PC-9 (cell line): ENCODE measurements at places on chromosomes 12 and 14. TPM values are rescaled to one million over a fixed set of nuclear protein-coding genes. Genes with fewer than 3 reads are reported as not detected.
A peak's percentile ranks its signal among the peaks of the same experiment; 100 is the strongest.

- no peak overlapping the region for H3K27ac ChIP-seq
- no peak for DNase-seq
- peaks cover 20% of the 10 kb centered on the region for H3K4me1 ChIP-seq
These were observed 58.1 kb downstream of the DAAM1 start for GRCh38 chr14:59246566-59246965.

DNA sequence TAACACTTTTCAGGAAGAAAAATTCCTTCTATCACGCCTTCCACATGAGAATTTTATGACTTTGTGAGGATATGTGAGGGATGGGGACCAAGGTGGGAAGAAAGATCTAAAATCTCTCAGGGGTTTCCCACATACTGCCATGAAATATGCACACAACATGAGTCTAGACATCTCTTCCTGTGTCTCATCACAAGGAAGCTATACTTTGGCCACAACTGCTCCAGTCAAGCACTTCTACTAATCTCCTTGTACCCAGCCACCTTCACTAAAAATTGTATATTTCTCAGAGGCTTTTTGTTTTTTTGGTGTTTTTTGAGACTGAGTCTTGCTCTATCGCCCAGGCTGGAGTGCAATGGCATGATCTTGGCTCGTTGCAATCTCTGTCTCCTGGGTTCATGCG, 3.2 kb downstream of the OSBPL8 start:
- H3K36me3 ChIP-seq = no peaks in the 10 kb centered on the region
- DNase-seq = no peak
- no peaks in the 10 kb centered on the region for H3K27me3 ChIP-seq
- no peak overlapping the region for H3K4me3 ChIP-seq
- no peak overlapping the region for H3K27ac ChIP-seq
- H3K4me1 ChIP-seq = peaks cover 10% of the 10 kb centered on the region; the same call in 1 of the 2 replicates

- no peak overlapping the region for H3K27ac ChIP-seq
These were observed 3.2 kb downstream of the TCL1B start for GRCh38 chr14:95689441-95689840.

DNA sequence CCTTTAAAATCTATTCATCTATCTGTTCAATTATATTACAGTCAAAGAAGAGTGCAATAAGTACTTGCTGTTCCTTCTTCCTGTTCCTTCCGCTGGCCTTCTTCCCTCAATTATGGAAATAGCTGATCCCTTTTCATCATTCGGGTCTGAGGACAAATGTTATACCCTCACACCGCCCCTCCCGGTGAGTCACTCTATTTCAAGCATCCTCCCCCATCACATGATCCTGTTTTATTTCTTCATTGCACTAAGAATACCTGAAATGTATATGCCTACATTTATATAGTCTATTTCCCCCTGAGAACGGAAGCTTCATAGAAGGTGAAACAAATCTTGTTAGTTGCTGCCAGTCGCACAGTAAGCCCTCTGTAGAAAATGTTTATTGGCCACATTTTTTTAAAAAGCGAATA, 2.5 kb downstream of the SLC38A1 start:
- H3K27me3 ChIP-seq = no peaks in the 10 kb centered on the region
- peaks cover 43% of the 10 kb centered on the region; the same call in 1 of the 2 replicates for H3K36me3 ChIP-seq
- H3K4me3 ChIP-seq = peak overlapping the region; percentile 89
- H3K27ac ChIP-seq = peak overlapping the region; percentile 98
- peak; percentile 80 for DNase-seq
- H3K4me1 ChIP-seq = peaks cover 58% of the 10 kb centered on the region

DNA sequence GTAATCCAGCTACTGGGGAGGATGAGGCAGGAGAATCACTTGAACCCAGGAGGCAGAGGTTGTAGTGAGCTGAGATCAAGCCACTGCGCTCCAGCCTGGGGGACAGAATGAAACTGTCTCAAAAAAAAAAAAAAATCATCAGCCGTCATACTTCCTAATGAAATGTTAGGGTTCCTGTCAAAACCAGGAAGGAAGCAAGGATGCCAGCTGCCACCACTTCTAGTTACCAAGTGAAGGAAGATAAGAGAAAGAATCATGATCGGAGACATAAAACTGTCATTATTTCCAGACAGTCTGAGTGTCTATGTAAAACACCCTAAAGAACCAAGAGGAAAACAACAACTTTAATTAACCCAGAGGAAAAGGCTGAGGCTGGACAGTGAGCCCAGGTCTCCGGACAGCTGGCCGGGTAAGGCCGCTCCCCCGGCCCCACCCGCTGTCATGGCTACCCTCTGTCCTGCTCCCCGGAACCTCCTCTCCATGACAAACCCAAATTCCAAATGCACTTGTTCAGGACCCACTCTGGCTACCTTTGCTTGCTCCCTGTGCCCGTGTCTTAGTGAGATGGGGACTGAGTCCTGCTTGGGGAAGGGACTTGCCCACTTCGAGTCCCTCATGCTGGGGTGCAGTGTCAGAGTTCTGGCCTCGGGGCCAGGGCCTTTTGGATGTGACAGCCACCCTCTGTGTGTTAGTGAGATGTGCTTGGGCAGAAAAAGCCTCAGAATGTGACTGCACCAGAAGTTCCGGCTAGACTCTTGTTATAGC, 29.0 kb downstream of the SLC6A12 start:
- no peak for DNase-seq
- H3K27ac ChIP-seq = no peak overlapping the region
- H3K4me3 ChIP-seq = no peak overlapping the region
- H3K4me1 ChIP-seq = peaks cover 12% of the 10 kb centered on the region

DNA sequence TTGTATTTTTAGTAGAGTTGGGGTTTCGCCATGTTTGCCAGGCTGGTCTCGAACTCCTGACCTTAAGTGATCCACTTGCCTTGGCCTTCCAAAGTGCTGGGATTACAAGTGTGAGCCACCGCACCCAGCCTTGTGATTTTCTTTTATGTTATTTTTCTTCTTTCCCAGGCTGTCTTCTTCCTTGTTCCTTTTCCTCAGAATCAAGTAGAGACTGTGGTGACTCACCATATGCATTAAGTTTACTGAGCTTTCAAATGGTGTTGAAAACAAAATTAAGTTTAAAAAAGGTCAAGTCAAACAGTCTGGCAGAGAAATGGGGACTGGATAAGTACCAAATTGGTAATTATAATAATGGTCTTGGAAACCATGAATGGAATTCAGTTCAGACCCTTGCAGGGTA, 5.7 kb downstream of the ARPC3 start:
- no peak for DNase-seq
- peaks cover 37% of the 10 kb centered on the region for H3K36me3 ChIP-seq
- H3K4me1 ChIP-seq = 0 out of 2 replicates have a peak, but pooled peaks cover 4% of the 10 kb centered on the region
- no peak overlapping the region for H3K27ac ChIP-seq

DNA sequence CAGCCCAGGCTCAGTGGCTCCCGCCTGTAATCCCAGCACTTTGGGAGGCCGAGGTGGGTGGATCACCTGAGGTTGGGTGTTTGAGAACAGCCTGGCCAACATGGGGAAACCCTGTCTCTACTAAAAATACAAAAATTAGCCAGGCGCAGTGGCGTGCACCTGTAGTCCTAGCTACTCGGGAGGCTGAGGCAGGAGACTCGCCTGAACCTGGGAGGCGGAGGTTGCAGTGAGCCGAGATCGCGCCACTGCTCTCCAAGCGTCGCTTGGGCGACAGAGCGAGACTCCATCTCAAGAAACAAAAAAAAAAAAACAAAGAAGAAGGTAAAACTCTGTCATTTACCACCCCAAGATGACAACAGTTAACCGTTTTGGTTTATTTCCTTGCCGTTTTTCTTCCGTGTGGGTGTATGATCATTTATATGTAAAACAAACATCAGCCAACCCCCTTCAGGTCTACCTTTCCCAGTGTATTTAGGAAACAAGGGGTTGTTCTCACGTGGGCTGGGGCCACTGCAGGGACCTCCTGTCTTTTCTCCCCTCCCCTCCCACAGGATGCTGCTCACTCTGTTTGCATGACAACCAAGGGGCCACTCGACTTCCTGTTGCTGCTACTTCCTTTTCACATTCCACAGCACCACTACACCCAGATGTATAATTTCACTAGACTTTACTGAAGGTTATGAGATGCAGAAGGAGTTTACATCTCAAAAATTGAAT, 13.6 kb downstream of the TTC9 start:
- H3K36me3 ChIP-seq = no peaks in the 10 kb centered on the region
- no peak for DNase-seq
- no peak overlapping the region for H3K4me3 ChIP-seq
- H3K4me1 ChIP-seq = no peaks in the 10 kb centered on the region
- no peaks in the 10 kb centered on the region for H3K27me3 ChIP-seq

DNA sequence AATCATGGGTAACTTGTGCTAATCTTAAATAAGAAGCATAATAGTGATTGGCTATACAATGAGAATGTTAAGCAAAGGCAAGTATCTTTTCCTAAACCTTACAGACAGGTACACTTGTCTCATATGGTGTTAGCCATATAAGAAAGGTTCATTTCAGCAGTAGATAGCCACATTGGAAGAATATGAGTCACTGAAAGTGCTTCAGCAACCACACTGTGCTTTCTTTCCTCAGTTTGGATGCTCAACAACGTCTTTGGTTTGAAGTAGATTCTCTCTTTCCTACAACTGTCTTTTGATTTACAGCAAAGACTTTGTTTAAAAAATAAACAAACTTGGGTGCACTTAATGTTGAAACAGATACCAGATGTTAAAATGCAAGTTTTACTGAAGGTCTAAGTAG, 8.9 kb downstream of the DDHD1 start:
- H3K27ac ChIP-seq = no peak overlapping the region
- no peaks in the 10 kb centered on the region for H3K4me1 ChIP-seq
- no peaks in the 10 kb centered on the region for H3K36me3 ChIP-seq
- H3K27me3 ChIP-seq = no peaks in the 10 kb centered on the region

- H3K27me3 ChIP-seq = no peaks in the 10 kb centered on the region
- H3K36me3 ChIP-seq = no peaks in the 10 kb centered on the region
- no peak overlapping the region for H3K27ac ChIP-seq
- no peak overlapping the region for H3K4me3 ChIP-seq
- DNase-seq = no peak
These were observed 33.7 kb upstream of the TTC7B start for GRCh38 chr14:90849787-90850444.

DNA sequence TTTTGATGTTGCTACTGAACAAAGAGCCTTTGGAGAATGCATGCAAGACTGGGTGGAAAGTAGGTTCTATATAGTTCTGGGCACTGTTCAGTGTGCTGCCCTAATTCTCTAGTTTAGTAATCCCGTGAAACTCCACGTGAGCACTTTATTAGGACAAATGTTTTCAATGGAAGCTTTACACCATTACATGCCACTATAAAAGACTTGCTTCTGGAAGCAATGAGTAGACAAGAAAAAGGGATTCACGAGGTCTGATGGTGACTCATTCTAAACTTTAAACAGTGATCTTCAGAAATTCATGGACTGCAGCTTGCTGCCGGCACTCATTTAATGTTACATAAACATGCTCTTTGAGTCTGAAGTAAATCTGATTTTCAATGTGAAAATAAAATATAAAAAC, 22.3 kb downstream of the ATG14 start:
- H3K4me1 ChIP-seq = 0 out of 2 replicates have a peak, but pooled peaks cover 6% of the 10 kb centered on the region
- H3K27me3 ChIP-seq = no peaks in the 10 kb centered on the region
- H3K27ac ChIP-seq = no peak overlapping the region
- no peak overlapping the region for H3K4me3 ChIP-seq

DNA sequence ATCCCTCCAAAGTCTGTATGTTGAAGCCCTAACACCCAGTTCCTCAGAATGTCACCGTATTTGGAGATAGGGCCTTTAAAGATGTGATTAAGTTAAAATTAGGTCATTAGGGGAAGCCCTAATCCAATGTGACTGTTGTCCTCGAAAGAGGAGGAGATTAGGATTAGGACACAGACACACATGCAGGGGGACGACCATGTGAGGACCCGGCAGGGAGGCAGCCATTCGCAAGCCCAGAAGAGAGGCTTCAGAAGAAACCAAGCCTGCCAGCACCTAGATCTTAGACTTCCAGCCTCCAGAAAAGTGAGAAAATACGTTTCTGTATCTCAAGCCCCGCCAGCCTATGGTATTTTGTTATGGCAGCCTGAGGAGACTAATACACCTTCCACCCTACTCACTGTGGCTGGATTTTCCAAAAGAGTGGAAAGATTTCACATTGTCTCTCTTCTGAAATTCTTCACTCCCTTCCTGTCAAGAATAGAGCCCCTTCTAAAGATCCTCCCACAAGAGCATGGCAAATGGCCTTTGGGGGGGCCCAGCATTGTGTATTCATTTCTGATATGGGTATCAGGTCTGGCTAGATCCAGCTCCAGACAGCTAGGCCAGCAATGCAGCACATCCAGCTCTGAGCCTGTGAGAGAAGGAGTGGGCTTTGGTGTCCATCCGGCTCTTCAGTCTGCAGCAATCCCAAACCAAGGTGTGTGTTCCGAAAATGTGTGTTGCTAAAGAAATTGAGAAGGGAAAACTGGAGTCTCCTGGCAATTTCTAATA, 15.4 kb upstream of the UBC start:
- H3K27ac ChIP-seq = peak overlapping the region; percentile 98
- DNase-seq = no peak
- no peaks in the 10 kb centered on the region for H3K36me3 ChIP-seq
- peaks cover 16% of the 10 kb centered on the region for H3K4me1 ChIP-seq

DNA sequence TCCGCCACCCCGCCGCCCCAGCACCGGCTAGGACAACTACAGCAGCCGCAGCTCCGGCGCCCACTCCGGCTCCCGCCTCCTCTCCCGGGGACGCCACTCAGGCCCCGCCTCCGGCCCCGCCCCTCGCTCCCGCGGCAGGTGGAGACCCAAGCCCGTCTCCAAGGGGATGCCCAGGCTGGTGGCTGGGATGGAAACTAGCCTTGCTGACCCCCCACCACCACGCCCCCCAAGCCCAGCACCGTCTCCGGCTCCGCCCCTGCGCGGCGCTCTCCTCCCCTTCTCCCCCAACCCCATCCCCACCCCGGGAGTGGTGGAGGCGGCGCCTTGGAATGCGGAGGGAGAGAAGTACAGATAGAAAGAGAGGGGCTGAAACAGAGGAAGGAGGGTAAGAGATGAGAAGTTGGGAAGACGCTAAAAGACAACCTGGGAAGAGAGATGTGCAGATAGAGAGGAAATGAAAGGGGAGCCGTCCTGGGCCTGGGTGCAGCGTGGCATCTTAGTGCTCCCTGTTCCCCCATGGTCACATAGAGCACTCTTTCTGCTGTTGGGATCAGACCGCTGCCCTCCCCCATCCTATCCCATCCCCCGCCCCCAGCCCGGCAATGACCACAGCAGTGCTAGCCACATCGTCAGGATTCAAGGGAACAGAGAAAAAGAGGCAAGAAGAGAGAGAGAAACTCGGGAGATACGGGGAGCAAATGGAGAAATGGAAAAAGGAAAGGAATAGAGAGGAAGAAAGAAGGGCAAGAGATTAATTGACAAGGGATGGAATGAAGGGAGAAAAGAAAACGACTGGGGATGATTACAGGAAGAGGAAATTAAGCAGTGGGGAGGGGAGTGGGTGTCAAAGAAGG, at the start of gene ITGA7:
TSS of gene ITGA7 (minus strand) at position 64 of the 854 bp plus-strand sequence. CDS start 222 bp downstream, outside the sequence.
- no peak within 1 kb of the TSS for H3K27ac ChIP-seq
- H3K4me3 ChIP-seq = peak within 1 kb of the TSS; percentile 18; the same call in 1 of the 2 replicates
- no peaks in the 10 kb centered on the region for H3K36me3 ChIP-seq
- peak; percentile 40 for DNase-seq
- no peaks in the 10 kb centered on the region for H3K4me1 ChIP-seq
- peaks cover 81% of the 10 kb centered on the region for H3K27me3 ChIP-seq

- no peak for DNase-seq
- H3K4me3 ChIP-seq = no peak overlapping the region
- H3K4me1 ChIP-seq = no peaks in the 10 kb centered on the region
- H3K27ac ChIP-seq = no peak overlapping the region
- peaks cover 35% of the 10 kb centered on the region for H3K27me3 ChIP-seq
- no peaks in the 10 kb centered on the region for H3K36me3 ChIP-seq
These were observed 35.4 kb downstream of the MEG3 start for GRCh38 chr14:100861188-100861936.

GRCh38 chr14:95834496-95834895, 42.1 kb upstream of the TUNAR start:
- H3K27me3 ChIP-seq = no peaks in the 10 kb centered on the region
- H3K27ac ChIP-seq = no peak overlapping the region
- H3K4me1 ChIP-seq = no peaks in the 10 kb centered on the region
- no peaks in the 10 kb centered on the region for H3K36me3 ChIP-seq

The KRR1 gene
- 41.6 and 45.9 TPM in 2 replicates for total RNA-seq

The SLC5A8 gene
- total RNA-seq = not detected in 2 replicates

The AQP5 gene
- 0.31 and 0.45 TPM in 2 replicates for total RNA-seq

The BATF gene
- total RNA-seq = 55.7 and 79.0 TPM in 2 replicates

The APOF gene
- total RNA-seq = not detected in 2 replicates

The FOXM1 gene
- 161 and 225 TPM in 2 replicates for total RNA-seq

The NPAS3 gene
- not detected in 2 replicates for total RNA-seq
